ENCODE measurements at places on chromosomes 12 and 14.
A peak's percentile ranks its signal among the peaks of the same experiment; 100 is the strongest.

GRCh38 chr12:103765322-103765721, 75.7 kb downstream of the NT5DC3 start:
- DNase-seq: no peak

DNA sequence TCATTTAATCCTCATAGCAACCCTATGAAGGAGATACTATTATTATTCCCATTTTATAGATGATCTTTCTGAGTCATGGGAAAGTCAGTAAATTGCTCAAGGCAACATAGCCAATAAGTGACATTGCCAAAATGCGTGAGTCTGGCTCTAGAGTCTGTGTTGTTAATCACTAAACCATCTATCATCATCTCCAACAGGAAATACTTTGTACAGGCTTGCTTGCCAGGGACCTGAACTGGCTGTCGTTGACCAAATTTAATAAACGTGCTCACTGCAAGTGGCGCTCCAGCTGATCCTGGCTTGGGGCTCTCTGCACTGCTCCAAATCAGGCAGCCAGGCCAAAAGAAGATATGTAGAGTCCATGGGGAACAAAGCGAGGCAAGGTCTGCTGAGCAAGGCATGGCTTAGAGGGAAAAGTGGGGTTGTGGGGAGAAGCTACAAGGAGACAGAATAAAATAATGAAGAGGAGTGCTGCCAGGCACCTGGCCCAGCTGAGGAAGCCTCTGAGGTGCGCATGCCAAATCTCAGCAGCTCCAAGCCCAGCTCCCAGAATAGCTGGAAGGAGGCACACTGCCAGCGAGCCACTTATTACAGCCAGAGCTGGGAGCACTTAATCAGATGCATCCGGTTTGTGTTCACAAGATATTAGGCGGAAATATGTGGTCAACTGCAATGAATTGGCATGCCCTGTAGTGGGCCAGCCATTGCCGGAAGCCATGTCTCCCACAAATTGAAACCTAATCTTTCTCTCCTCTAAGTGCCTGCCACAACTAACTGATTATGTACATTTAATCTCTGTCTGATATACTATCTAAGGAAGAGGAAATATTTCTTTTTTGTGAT, 43.3 kb upstream of the PTPRO start:
- no peak for DNase-seq

GRCh38 chr14:95335071-95335470, 15.4 kb upstream of the CLMN start:
- no peak for DNase-seq

DNA sequence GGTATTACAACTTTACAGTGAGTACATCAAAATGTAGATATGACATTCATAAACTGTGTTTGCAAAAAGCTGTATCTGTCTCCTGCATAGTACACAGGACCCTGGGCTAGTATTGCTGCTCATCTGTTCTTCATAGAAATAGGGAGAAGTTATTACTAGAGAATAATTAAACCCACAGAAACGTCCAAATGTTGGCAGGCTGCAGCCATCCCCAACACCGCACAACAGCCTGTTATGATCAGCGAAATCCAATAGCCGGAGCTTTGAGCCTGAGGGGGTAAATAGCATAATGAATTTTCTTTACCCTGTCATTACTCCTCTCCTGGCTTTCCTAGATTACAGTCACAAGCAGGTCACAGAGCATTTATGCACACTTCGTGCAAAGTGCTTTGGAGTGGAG, 178.0 kb downstream of the DACT1 start:
- no peak for DNase-seq

DNA sequence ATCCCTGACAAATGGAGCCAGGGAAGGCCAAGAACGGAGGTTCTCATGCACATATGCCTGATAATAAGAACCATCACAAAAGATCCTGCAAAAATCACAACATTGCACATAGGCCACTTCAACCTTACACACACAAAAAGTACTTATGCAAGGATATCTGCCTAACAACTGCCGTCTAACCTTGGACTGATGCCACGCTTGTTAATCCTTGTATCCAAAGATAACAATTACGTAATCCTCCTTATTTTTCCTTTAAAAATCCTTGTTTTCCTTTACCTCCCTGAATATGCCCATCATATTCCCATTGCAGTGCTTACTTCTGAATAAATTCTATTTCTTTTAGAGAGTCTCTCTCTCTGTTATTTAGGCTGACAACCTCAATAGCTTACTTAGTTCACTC, 59.5 kb downstream of the TMEM116 start:
- no peak for DNase-seq

DNA sequence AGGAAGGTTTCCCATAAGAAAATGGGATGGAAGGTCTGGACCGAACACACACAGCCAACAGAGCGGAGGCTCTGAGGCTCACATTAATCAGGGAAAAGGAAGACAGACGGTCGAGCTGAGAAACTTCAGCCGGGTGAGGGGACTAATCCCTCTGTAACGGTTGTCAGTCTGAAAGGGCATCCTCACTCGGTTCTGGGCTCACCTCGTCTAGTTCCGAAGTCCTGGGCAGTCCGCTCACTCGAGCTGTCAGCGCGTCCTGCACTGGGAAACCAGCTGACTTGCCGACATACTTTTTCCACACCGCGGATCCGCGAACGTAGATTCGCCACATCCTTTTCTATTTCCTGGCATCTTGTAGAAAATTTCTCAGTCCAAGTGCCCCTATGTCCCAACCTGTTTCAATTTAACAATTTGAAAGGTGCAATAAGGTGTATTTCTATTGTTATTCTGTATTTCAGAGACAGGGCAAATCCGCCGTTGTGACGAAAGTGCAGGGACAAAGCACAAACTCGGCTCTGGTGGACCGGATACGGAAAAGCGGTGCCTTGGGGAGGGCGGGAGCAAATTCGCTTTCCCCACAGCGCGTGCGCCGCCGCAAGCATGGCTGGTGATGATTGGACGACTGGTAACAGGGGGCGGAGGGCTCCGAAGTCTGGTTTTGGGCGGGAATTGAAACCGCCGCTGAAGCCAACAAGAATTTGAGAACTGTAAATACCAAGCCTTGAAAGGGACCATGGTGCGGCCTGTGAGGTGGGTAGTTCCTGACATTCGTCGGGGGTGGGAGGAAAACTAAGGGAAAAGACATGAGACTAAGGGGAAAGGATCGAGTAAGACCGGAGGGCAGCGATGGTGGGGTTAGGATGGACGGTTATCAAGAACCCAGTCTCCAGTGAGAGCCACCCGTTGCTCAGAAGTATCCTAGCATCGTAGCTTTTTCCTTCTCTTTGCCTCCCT, at the start of gene RAD51AP1:
RAD51AP1 (plus strand) TSS at position 684 of the 954 bp plus-strand sequence; CDS start at position 734, 50 bp downstream.
- peak; percentile 99 for DNase-seq
